NCI-H1436 treated with DMSO at 0.1 percent for 48 hours (cell line): ENCODE measurements at places on chromosomes 3 and 15.

DNA sequence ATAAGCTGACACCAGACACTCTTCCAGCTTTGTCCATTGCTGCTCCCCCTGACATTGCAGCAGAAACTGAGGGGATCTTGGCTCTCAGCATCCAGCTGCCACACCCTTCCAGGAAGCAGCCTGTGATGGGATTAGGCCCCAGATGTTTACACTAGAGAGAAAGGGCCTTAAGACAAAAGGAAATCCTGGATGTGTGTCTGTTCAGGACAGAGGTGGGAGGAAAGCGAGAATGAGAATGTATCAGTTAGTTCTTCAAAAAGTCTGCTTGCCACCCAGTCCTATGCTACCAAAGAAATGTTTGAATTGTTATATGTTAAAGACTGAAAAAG, 58.8 kb downstream of the HES1 start:
- DNase-seq = no peak

GRCh38 chr15:64875641-64876223, 34.0 kb downstream of the PLEKHO2 start:
- DNase-seq = no peak

DNA sequence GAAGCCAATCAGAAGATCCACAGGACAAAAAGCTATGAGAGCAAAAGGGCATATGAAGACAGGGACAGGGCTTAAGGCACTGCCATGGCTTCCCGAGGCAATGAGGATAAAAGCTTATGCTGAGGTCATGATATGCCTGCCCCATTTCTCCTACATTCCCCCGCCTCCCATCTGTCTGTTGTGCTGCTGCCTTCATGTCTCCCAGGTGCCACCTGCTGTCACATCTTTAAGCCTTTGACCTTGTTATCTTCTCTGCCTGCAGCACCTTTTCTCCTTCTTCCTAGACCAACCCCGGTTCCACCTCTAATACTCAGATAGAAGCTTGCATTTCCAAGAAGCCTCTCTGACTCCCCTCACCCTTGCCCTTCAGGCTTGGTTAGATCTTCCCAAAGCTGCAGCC, 213.8 kb downstream of the ARRDC4 start:
- no peak for DNase-seq

GRCh38 chr15:52378746-52379394, 83.3 kb upstream of the MYO5C start:
- no peak for DNase-seq

DNA sequence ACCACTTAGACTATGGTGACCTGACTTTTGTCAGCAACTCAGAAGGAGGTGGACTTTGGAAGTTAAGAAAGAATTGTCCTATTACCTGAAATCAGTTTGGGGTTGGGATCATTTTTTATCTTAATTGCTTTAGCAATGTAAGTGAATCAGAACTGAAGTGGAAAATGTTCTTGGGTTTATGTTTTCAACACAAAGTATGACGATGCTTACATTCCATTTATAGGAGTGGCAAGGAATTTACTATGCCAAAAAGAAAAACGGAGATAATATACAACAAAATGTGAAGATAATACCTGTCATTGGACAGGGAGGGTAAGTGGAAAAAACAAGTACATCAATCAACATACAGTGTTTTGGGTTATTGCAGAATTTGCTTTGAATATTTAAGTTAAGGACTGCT, 116.1 kb downstream of the PDE8A start:
- DNase-seq = no peak

DNA sequence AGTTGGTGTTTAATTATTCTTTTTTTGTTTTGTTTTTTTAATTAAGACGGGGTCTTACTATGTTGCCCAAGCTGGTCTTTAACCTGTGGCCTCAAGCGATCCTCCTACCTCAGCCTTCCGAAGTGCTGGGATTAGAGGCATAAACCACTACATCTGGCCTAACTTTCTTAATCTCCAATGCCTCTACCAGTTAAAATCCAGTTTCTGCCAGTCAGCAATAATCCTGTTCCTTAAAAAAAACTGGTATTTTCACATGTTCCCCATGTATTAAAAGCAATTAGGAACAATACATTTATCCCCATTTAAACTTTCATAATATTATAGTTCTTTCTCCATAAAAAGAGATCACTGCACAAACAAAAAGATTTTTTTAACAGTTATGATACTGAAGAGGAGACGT, 21.2 kb downstream of the DCAF1 start:
- DNase-seq = no peak

GRCh38 chr3:22476976-22477375, 726.0 kb upstream of the ZNF385D start:
- no peak for DNase-seq

GRCh38 chr3:129576514-129577352, 29.7 kb downstream of the PLXND1 start:
- peak; percentile 11 for DNase-seq

DNA sequence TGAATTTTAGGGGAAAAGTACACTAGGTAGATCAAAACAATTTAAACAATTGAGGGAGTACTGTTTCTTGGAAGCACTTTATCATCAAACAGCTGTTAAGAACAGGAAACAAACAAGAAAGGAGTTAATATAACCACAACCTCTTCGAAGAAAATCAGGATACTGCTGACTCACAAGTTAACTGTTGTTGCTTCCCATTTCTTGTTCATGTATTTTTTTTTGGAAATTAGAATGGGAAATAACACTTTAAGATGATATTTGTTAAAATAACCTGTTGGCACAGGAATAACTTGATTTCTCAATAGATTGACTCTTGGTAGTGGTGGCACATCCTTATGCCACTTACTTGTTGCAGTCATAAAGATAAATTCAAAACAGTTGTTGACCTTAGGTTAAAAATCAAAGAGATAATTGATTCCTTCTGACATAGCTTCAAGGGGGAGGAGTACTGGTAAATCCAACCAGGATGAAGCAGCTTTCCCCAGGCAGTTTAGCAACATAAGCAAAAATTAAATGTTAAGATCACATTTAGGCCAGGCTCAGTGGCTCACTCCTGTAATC, 3.3 kb downstream of the BNIP2 start:
- DNase-seq = no peak

DNA sequence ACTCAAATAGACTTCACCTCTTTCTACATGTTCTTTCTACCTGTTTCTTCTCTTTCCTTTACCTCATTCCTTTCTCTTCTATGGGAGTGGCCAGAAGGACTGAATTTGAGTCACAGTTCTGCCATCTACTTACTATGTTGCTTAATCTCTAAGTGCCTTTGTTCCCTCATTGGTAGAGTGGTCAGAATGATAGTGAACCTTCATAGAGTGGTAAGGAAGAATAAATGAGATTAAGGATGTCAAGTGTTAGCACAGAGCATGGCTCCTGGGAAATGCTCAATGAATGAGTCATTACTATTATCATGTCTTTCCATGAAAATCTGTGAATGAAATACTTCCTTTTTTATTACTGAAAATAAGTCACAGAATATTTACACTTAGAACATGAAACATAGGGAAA, 17.5 kb downstream of the TMEM207 start:
- no peak for DNase-seq

GRCh38 chr3:124685481-124685880, 44.8 kb upstream of the UMPS start:
- DNase-seq = no peak

GRCh38 chr3:16604433-16604832, 790 bp downstream of the DAZL start:
- DNase-seq = no peak

- no peak for DNase-seq
Observed at GRCh38 chr3:23888617-23889228, 28.1 kb downstream of the NKIRAS1 start.

DNA sequence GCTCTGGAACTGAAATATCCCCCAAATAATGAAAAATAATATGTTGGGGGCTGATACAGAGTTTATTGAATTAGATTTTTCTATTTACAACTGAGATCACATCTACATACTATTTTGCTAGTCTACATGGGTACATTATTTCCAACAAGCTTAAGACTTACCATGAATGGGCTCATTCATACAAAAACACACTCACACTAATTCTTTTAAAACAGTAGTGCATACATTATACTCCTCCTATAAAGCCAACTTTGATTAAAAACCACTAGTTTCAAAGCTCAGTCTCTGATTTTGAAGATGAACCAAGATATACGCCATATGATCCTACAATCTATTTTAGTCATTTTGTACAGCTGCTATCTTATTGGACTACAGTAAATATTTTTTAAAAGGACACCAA, 24.9 kb downstream of the TSPAN3 start:
- DNase-seq = no peak

DNA sequence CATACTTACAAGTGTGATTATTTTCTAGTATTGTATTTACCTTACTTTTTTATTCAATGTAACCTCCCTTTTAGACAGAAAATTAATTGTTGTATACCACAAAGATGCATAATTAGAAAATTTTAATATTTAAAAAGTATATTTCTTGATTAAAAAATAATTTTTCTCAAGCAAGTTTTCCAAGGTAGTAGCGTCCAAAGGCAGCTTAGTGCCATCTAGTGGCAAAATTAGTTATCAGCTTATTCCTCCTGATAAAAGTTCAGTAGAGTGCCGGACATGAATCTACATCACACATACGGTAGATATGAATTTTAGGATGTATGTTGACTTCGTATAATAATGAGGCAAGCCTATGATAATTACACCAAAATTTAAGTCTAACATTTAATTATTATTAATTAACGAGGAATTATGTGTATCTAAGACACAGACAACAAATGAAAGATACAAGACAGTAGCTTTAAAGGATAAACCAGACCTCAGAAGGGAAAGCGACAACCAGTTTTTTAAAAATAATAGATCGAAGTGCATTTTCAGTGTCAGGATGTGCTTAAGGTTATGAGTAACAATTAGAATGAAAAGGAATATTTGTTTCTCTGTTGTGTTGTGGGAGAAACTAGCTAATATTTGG, 405.9 kb downstream of the ROBO1 start:
- no peak for DNase-seq

DNA sequence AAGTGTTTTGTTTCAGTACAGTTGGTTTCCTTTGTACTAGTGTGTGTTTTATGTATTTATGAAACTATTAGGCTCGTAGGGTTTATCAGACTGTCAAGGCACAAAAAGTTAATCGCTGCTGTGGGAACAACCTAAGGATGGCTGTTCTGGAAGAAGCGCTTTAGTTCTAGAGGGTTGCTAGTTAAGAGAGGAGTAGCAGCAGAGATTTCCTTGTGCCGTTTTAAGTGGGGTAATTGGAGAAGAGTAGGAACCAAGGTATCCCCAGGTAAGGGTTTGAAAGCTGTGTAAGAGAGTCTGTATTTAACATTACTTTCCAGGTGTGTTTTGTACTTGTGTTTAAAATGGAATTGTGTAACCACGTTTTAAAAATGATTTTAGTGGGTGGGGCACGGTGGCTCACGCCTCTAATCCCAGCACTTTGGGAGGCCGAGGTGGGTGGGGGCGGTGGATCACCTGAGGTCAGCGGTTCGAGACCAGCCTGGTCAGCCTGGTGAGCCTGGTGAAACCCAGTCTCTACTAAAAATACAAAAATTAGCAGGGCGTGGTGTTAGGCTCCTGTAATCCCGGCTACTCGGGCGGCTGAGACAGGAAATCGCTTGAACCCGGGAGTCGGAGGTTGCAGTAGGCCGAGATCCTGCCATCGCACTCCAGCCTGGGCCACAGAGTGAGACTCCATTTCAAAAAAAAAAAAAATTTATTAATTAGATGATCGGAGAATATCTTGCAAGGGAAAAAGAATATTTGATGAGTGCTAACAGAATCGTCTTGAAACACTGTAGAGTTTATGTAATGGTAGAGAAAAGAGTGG, 2.6 kb downstream of the MORF4L1 start:
- no peak for DNase-seq

DNA sequence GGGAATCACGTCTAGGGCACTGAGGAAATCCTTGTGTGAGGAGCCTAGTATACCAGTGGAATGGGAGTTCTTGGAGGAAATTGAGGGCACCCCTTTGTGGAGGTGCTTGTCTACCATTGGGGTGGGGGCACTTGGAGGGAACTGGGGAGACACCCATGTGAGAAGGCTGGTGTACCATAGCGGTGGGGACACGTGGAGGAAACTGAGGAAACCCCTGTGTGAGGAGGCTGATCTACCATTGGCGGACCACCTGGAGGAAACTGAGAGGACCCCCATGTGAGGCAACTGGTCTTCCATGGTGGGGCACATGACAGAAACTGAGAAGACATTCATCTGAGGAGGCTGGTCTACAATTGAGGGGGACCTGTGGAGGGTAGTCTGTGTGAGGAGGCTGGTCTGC, 164.5 kb downstream of the FBLN2 start:
- DNase-seq = no peak

GRCh38 chr3:139120086-139121056, 75.7 kb upstream of the PRR23C start:
- no peak for DNase-seq

- DNase-seq = no peak
Observed at GRCh38 chr3:127690823-127691452, 18.2 kb downstream of the ABTB1 start.

- DNase-seq = no peak
Observed at GRCh38 chr3:4065554-4065953, 237.6 kb upstream of the SETMAR start.

DNA sequence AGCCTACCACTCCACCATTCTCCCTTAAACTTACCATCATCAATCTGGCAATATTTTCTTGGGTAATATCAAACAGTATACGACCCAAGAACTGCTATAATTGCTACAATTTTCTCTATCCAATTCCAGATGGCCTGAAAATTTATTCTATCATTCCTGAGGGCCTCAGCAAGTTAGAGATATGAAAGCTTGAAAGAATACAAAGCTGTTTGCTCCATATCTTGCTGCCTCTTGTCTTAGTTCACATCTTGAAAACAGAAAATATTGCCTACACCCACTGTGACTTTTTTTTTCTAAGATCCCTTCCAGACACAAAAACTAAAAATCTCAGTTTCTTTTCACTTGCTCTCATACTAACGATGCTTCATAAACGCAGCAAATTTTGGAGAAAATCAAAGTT, 898.9 kb downstream of the OTOL1 start:
- no peak for DNase-seq
